ENCODE measurements at places on chromosomes 4 and X. TPM values are rescaled to one million over a fixed set of nuclear protein-coding genes. Genes with fewer than 3 reads are reported as not detected.

AKAP14 gene
- total RNA-seq = not detected

HGFAC gene
- total RNA-seq = not detected

NEIL3 gene
- 9.0 TPM for total RNA-seq

MND1 gene
- 13.7 TPM for total RNA-seq

DDX53 gene
- not detected for total RNA-seq

RHOH gene
- total RNA-seq = not detected

RPS6KA6 gene
- total RNA-seq = 1.6 TPM

OTC gene
- not detected for total RNA-seq

ADH1C gene
- not detected for total RNA-seq

PHEX gene
- total RNA-seq = 0.32 TPM
